ENCODE measurements at places on chromosomes 11 and 22. TPM values are rescaled to one million over a fixed set of nuclear protein-coding genes. Genes with fewer than 3 reads are reported as not detected.

- H3K4me1 ChIP-seq = peaks cover 33% of the 10 kb centered on the region
- peak overlapping the region; percentile 43 for H3K4me3 ChIP-seq
- no peaks in the 10 kb centered on the region for H3K36me3 ChIP-seq
- no peak for DNase-seq
- peaks cover 73% of the 10 kb centered on the region for H3K27me3 ChIP-seq
- H3K27ac ChIP-seq = no peak overlapping the region
Observed at GRCh38 chr11:77040401-77040777, 6.2 kb downstream of the B3GNT6 start.

MN1 gene
- 3.1 TPM for total RNA-seq

MAPK8IP2 gene
- 1.8 TPM for total RNA-seq

GRCh38 chr22:35662914-35663313 lies 14.7 kb downstream of the APOL6 start:
- H3K27ac ChIP-seq = peak overlapping the region; percentile 59
- H3K4me3 ChIP-seq = no peak overlapping the region
- no peak for DNase-seq
- H3K27me3 ChIP-seq = no peaks in the 10 kb centered on the region
- peaks cover 54% of the 10 kb centered on the region for H3K36me3 ChIP-seq

OR2AT4 gene
- total RNA-seq = not detected

GRCh38 chr11:17414317-17414737 lies 25.9 kb upstream of the KCNJ11 start:
- peaks cover 33% of the 10 kb centered on the region for H3K4me1 ChIP-seq
- peak overlapping the region; percentile 69 for H3K27ac ChIP-seq
- no peak overlapping the region for H3K4me3 ChIP-seq
- no peaks in the 10 kb centered on the region for H3K36me3 ChIP-seq
- DNase-seq = peak; percentile 49
- peaks cover 34% of the 10 kb centered on the region for H3K27me3 ChIP-seq

GRCh38 chr11:86486261-86487030 lies 111.8 kb downstream of the CCDC81 start:
- no peaks in the 10 kb centered on the region for H3K27me3 ChIP-seq
- H3K4me1 ChIP-seq = peaks cover 17% of the 10 kb centered on the region
- H3K4me3 ChIP-seq = no peak overlapping the region
- no peak for DNase-seq

TSGA10IP gene
- not detected for total RNA-seq

DNA sequence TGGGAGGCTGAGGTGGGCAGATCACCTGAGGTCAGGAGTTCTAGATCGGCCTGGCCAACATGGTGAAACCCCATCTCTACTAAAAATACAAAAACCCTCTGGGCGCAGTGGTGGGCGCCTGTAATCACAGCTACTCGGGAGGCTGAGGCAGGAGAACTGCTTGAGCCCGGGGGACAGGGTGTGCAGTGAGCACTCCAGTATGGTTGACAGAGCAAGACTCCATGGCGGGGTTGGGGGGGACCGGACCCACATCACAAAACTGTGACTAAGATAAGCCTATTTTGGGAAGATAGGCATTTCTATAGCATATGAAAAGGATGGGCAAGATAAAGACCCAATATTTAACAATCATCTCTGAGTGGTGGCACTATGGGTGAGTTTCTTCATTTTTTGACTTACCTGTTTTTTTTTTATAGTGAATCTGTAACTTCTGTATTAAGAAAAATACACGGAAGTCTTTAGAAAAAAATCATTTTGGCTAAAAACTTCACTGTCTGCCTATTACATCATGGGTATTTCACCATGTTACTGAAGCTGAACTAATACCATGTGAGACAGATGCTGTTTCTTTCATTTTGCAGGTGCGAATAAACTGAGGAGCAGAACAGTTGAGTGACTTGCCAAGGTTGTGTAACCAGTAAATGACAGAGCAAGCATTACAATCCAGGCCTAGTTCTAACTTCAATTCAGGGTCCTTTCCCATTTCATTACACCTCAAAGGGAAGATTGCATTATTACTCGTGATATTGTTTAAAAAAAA lies 2.5 kb downstream of the CELF1 start:
- no peak for DNase-seq
- no peaks in the 10 kb centered on the region for H3K36me3 ChIP-seq
- peak overlapping the region; percentile 97 for H3K27ac ChIP-seq
- H3K4me3 ChIP-seq = peak overlapping the region; percentile 99
- H3K27me3 ChIP-seq = no peaks in the 10 kb centered on the region

RAPSN gene
- total RNA-seq = 1.1 TPM

PLAAT5 gene
- not detected for total RNA-seq

DNA sequence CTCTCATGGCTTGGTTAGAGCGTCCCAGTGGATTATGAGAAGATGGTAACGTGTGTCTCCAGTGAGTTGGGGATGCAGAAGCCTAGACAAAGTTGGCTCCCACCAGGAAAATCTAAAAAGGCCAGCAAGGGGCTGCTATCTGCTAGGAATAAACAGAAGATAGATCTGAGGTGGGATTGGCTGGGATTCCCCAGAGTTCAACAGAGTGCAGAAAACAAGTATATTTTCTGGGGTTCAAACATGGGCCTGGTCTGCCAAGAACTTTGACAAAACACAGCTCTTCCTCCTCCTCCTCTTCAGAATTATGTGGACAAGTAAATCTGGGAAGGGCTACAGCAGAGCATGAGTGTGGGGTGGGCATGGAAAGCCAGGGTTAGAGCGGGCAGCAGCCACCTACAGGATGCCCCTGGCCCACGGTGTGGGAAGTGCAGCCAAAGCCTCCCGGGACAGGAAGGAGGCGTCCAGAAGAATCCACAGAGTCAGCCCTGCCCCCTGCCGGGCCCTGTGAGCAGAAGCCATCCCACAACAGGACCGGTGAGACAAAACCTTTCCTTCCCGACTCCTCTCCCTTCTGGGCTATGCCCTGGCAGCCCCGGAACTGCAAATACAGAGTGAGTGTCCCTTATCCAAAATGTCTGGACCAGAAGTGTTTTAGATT lies 67.1 kb downstream of the CD82 start:
- peak; percentile 72 for DNase-seq
- H3K36me3 ChIP-seq = no peaks in the 10 kb centered on the region
- peaks cover 10% of the 10 kb centered on the region for H3K4me1 ChIP-seq
- no peak overlapping the region for H3K27ac ChIP-seq
- H3K27me3 ChIP-seq = peaks cover 31% of the 10 kb centered on the region

GRCh38 chr11:64970731-64971151 lies 1.2 kb downstream of the MAJIN start:
- peaks cover 16% of the 10 kb centered on the region for H3K4me1 ChIP-seq
- H3K27me3 ChIP-seq = peaks cover 16% of the 10 kb centered on the region
- H3K27ac ChIP-seq = no peak overlapping the region
- no peak overlapping the region for H3K4me3 ChIP-seq
- no peaks in the 10 kb centered on the region for H3K36me3 ChIP-seq

KREMEN1 gene
- total RNA-seq = 18.1 TPM

- peaks cover 10% of the 10 kb centered on the region for H3K4me1 ChIP-seq
- DNase-seq = peak; percentile 67
- peaks cover 8% of the 10 kb centered on the region for H3K36me3 ChIP-seq
Observed at GRCh38 chr22:42180349-42180842, 49.8 kb upstream of the CYP2D6 start.

DNA sequence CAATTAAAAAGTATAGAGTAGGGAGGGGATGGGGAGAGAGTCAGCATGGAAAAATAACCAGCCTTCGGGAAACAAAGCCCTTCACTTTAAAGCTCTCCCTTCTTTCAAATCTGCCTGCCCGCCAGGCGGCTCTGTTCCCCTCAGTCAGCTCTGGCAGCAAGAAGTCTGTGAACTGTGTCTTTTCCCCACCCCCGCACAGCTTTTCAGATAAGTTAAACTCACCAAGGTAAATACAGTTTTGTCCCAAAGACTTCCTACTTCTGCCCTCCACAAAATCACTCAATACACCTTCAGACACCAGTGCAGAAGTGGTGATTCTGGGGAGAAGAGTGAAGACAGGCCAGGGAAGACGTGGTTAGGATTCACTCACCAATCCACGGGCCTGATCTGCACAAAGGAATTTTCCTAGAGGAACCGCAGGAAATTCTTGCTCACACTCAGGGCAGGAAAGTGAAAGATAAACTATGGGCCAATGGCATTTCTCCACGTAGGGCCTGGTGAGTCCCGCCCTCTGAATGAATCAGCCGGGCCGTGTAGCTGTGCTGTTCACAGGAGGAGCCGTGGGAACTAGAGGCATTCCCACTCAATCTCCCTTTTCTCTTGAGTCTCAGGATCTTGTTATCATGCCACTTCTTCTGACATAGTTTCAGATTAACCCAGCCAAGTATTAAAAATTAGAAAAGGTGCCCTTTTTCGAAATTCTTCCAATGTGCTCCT lies at the start of gene TRIM5:
TRIM5 (minus strand) TSS at position 429 of the 717 bp plus-strand sequence. CDS start 4,897 bp downstream, outside the sequence.
- peak within 1 kb of the TSS; percentile 84 for H3K27ac ChIP-seq
- peak within 1 kb of the TSS; percentile 42 for H3K4me3 ChIP-seq
- no peaks in the 10 kb centered on the region for H3K27me3 ChIP-seq
- peaks cover 4% of the 10 kb centered on the region for H3K36me3 ChIP-seq
- H3K4me1 ChIP-seq = peaks cover 11% of the 10 kb centered on the region

GRCh38 chr22:47738472-47739013 lies 976.1 kb downstream of the TBC1D22A start:
- no peak for DNase-seq
- H3K4me3 ChIP-seq = no peak overlapping the region
- H3K27ac ChIP-seq = no peak overlapping the region
- no peaks in the 10 kb centered on the region for H3K4me1 ChIP-seq
- H3K36me3 ChIP-seq = no peaks in the 10 kb centered on the region

DNA sequence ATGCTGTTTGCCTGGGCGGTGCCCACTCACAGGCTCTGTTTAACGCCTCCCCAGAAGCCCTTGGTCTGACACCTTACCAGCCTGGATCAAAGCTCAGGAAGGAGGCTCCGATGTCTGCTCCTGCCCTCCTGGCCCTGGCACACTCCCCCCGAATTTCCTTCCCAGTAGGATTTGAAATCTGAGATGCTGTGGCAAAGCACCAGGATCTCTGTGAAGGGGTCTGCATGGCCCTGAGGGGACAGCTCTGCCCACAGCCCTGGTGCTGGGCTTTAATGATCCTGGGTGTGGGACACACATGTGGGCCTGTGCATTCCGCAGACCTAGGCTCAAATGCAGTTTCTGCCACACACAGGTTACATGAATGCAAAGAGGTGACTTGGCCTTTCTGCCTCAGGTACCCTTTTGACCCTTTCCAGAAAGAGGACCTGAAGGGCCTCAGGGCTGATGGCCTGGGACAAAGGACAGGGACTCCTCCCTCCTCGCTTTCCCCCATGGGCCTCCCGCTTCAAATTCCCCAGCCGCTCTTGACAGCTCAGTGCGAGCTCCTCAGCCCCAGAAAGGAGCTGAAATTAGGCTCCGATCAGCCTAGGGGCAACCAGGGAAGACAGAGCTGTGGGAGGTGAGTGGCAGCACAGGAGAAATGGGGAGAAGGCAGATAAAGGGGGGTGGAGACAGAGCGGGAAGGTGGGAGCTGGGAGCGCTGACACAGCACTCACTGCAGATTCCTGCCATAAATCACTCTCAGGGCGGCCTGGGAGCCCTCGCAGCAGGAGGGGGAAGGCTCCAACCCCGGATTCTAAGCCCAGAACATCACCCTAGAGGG lies 41.3 kb downstream of the TRIM29 start:
- no peaks in the 10 kb centered on the region for H3K36me3 ChIP-seq
- peaks cover 5% of the 10 kb centered on the region for H3K4me1 ChIP-seq
- peak; percentile 47 for DNase-seq
- no peak overlapping the region for H3K4me3 ChIP-seq
- no peak overlapping the region for H3K27ac ChIP-seq

DNA sequence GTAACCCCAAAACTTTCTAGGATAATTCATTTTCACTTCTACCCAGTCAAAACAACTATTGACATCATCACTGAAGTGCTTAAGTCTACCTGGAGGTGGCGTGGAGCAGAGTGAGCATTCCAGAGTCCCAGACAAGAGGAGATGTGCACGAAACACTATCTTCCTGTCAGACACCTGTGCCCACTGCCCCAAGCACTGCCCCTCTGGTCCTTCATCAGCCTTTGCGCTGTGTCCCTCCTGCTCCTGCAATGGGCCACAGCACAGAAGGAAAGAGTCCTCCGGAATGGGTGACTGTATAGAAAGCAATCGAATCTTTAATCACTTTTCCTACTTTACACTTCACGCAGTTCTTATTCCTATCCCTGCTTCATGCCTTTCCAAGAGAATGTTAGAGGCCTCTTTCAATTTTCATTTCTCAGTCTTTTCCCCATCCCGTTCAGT lies 512 bp upstream of the GRIA4 start:
- peak; percentile 41 for DNase-seq
- peak overlapping the region; percentile 52 for H3K4me3 ChIP-seq
- H3K36me3 ChIP-seq = no peaks in the 10 kb centered on the region
- peaks cover 27% of the 10 kb centered on the region for H3K4me1 ChIP-seq
- no peak overlapping the region for H3K27ac ChIP-seq

- H3K4me3 ChIP-seq = no peak overlapping the region
- peak; percentile 80 for DNase-seq
- peaks cover 10% of the 10 kb centered on the region for H3K4me1 ChIP-seq
- H3K36me3 ChIP-seq = no peaks in the 10 kb centered on the region
Observed at GRCh38 chr22:39283322-39284141, 35.9 kb downstream of the RPL3 start.

DNA sequence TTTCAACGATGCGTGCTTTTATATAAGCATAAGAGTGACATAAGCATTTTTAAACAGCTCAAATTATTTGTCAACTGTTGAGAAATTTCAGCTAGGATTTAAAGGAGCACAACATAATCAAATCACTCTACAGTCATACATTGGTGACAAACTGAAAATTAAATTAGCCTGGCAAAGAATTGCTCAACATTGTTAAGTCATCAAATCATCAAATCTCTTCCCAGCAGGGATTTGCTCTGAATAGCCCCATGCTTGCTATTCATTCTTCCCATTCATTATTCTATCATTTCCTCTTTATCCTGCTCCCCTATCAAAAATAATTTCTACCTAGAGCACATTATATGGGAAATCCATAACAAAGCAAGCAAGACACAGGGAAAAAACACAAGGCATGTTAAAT lies 198.7 kb upstream of the LUZP2 start:
- no peak overlapping the region for H3K4me3 ChIP-seq
- H3K4me1 ChIP-seq = no peaks in the 10 kb centered on the region
- H3K27me3 ChIP-seq = no peaks in the 10 kb centered on the region

DNA sequence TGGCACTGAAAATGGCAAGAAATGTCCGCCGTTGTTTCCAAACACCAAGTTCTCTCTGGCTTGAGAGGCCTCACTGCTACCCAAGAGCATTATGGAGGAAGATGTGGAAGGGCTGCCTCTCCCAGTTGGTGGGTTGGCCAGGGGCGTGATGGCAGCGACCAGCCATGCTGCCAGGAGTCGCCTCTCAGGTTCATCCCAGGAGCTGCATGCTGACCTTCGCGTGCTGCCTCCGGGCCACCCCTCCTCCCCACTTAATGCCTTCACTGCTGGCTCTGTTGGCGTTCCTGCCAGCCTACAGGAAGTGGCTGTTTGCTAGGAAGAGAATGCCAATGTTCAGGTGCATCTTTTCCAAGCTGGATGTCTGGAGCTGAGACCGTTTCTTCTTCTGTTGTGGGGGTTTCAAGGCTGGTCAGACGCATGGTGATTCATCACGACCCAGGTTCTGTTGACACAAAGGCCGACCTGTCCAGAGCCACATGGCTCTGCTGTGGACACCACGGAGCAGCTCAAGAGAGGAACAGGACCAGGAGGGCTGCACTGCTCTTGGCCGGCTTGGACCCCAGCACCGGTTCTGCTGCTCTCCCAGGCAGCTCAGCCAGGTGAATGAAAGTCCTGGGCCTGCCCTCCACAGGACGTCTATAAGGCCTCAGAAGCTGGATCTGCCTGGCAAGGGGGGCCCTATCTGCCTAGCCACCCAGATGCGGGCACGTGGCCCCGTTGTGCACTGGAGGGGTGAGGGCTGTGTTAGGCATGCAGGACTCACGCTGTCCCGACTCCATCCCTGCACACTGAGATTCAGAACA lies 25.1 kb downstream of the TBX1 start:
- no peak overlapping the region for H3K4me3 ChIP-seq
- H3K4me1 ChIP-seq = no peaks in the 10 kb centered on the region
- no peak overlapping the region for H3K27ac ChIP-seq
- no peaks in the 10 kb centered on the region for H3K27me3 ChIP-seq

BRSK2 gene
- total RNA-seq = not detected
